Central memory CD8-positive, alpha-beta T cell (primary cell): ENCODE measurements at places on chromosomes 11 and 22.

DNA sequence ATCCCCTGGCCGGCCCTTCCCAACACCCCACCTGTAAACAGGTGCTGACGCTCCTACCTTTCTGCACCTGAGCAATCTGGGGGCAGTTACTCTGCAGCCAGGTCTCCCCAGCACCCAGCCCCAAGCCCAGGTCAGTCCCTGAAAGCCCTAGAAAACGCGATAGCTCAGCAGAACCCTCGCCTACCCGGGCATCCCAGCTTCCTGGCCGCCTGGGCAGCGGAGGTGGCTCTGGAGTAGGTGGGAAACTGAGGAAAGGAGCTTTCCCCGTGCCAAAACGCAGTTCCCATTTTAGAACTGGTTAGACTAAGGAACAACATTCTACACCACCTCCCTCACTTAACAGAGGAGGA, 445 bp downstream of the SYTL2 start:
- peaks cover 8% of the 10 kb centered on the region for H3K36me3 ChIP-seq
- H3K4me1 ChIP-seq = peaks cover 55% of the 10 kb centered on the region
- peak overlapping the region; percentile 95 for H3K27ac ChIP-seq
- H3K27me3 ChIP-seq = no peaks in the 10 kb centered on the region
- peak overlapping the region; percentile 90 for H3K4me3 ChIP-seq

DNA sequence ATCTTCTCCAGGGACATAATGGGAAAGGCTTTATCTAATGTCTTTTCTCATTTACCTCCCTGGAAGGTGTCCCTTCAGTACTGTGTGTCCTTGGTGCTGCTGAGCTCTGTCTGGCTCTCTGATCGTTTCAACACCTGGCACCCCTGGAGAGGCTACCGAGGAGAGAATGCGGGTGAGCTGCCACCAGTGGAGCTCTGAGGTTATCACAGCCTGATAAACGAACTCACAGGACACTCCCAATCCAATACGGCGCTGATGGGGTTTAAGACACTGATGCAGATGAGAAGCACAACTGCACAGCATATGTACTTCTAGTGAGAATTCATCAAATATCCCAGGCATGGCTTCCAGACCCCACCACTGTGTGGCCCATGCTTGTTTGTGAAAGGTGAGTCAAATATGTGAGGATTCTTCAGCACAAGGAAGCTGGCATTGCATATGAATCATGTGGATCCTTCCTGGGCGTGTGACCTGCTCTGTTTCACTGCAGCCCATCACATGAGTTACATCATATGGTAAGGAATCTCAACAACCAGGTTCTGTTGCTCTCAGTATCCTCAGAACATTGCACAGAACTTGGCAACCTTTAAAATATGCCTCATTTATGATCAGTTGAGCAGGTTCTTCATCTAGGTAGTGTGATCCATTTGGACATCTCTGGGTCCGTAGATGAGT, 34.8 kb upstream of the VWA5A start:
- peaks cover 47% of the 10 kb centered on the region for H3K27me3 ChIP-seq
- H3K4me3 ChIP-seq = no peak overlapping the region
- no peaks in the 10 kb centered on the region for H3K4me1 ChIP-seq
- no peaks in the 10 kb centered on the region for H3K36me3 ChIP-seq
- H3K27ac ChIP-seq = no peak overlapping the region

DNA sequence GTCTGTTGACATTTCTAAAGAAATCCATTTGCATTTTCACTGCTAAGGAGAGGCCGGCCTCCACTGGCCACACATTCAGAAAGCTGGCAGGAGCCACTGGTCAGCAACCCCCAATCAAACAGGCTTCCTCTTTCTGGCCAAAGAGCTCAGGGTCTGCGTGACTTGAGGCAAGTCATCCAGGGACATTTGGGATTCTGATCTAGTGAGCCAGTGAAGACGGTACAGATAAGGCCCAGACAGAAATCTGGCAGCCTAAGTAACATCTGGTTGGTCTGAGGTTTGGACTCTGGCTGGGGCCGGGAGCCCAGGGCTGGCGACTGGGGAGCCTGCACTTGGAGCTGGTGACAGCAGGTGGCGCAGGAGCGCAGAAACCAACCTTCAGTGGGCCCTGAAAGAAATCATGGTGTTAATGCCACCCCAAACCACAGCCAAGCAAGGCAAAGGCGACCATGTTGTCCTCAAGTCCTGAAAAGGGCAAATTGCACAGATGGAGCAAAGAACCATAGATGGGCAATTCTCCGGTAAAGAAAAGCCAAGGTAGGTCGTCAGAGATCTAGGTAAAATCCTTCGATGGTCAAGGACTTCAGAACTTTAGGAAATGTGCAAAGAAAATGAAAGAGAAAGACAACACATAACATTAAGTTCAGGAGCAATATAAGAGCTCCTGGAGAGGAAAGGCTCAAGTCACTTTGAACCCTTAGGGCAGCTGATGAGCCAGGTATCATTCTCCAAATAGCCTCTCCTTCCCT, 99.4 kb upstream of the BLID start:
- H3K36me3 ChIP-seq = no peaks in the 10 kb centered on the region
- H3K27me3 ChIP-seq = peaks cover 25% of the 10 kb centered on the region
- H3K4me3 ChIP-seq = no peak overlapping the region
- no peak overlapping the region for H3K27ac ChIP-seq

DNA sequence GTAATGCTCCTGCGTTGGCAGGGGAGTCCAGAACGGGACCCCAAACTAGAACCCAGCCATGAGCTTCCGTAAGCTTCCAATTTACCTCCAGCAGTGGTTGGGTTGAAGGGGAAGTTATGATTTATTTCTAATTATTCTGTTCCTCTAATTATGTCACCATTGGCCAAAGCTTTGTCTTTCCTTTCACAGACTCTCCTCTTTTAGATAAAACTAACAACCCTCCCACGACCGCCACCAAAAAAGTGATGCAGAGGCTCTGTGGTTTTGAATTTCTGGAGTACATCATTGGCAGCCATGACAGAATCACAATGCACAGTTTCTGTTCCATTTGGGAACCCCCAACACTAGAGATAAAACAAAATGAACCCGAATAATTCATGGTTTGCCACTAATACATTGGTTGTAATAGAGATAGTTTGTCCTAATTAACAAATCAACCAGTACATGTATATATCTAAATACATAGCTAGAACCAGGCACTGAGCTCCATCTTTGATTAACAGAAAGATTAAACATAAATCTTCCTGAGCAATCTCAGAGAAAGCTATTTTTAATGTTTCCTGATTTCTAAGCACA, 64.3 kb downstream of the ETS1 start:
- H3K4me1 ChIP-seq = peaks cover 53% of the 10 kb centered on the region
- peak overlapping the region; percentile 98 for H3K4me3 ChIP-seq
- no peak for DNase-seq
- H3K36me3 ChIP-seq = peaks cover 60% of the 10 kb centered on the region

- H3K4me1 ChIP-seq = no peaks in the 10 kb centered on the region
- H3K27me3 ChIP-seq = no peaks in the 10 kb centered on the region
- no peaks in the 10 kb centered on the region for H3K36me3 ChIP-seq
- no peak overlapping the region for H3K4me3 ChIP-seq
- no peak overlapping the region for H3K27ac ChIP-seq
Observed at GRCh38 chr22:30183271-30183670, 63.3 kb downstream of the LIF start.

DNA sequence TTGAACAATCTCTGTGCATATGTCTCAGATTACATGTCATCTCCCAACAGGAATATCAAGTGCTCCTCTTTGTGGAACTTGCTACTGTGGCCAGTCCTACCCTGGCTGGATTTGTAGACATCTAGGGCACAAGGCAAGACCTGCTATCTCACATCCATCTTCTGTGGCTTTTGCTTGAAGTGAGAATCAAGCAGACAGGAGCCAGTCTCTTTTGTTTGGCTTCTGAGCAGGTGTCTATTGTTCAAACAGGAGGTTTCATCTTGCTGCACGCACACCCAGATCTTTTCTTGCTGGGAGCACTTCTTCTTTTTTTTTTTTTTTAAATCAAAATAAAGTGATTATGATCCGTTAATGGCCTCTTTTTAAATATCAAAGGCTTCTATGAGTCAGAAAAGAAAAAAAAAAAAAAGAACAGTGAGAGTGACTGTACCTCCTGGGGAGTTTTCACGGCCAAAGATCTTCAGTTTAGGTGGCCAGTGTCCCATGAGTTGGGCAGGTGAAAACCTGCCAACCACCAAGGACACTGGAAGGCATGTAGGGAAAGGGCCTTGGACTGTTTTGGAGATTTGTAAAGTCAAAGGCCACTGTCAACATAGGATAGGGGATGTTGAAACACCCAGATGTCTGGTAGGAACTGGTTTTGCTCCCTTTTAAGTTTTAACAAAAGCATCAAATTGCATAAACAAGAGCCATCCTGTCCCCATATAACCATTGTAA, 78.1 kb downstream of the CD44 start:
- H3K4me3 ChIP-seq = peak overlapping the region; percentile 6
- peaks cover 46% of the 10 kb centered on the region for H3K4me1 ChIP-seq
- H3K36me3 ChIP-seq = peaks cover 87% of the 10 kb centered on the region
- no peaks in the 10 kb centered on the region for H3K27me3 ChIP-seq

GRCh38 chr22:29737251-29738117, 17.7 kb downstream of the CABP7 start:
- no peak overlapping the region for H3K4me3 ChIP-seq
- no peaks in the 10 kb centered on the region for H3K27me3 ChIP-seq
- peaks cover 9% of the 10 kb centered on the region for H3K36me3 ChIP-seq
- DNase-seq = no peak

- H3K27me3 ChIP-seq = peaks cover 25% of the 10 kb centered on the region
- peaks cover 7% of the 10 kb centered on the region for H3K36me3 ChIP-seq
- peaks cover 40% of the 10 kb centered on the region for H3K4me1 ChIP-seq
- peak overlapping the region; percentile 65 for H3K4me3 ChIP-seq
- DNase-seq = no peak
Observed at GRCh38 chr22:42284202-42284591, 13.7 kb upstream of the TCF20 start.

DNA sequence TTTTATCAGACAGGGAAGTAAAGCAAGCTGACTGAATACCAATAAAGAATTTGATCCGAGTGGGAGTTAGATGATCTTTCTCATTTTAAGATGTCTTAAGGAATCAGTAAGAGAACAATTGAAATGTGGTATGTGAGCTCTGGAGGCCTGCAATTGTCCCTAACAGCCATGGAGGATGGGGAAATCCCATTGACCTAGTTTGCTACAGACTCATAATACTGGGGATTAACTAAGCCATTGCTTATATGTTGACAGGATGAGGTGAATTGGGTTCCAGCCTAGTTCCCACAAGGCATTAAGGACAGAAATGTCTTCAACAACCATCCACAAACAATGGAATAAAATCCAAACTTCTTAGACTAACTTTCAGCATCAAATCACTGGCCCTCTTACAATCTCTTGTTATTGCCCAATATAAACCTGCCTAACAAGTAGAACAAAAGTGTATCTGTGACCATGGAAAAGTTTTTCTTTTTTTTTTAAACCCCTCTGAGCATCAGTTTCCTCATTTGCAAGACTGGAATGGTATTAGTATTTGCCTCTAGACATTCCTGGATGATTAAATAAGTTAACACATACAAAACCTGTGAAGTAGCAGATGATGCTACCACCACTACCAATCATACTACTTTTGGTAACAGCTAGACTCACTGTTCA, 773.2 kb downstream of the DLG2 start:
- no peaks in the 10 kb centered on the region for H3K4me1 ChIP-seq
- H3K27ac ChIP-seq = no peak overlapping the region
- no peaks in the 10 kb centered on the region for H3K36me3 ChIP-seq
- DNase-seq = no peak

DNA sequence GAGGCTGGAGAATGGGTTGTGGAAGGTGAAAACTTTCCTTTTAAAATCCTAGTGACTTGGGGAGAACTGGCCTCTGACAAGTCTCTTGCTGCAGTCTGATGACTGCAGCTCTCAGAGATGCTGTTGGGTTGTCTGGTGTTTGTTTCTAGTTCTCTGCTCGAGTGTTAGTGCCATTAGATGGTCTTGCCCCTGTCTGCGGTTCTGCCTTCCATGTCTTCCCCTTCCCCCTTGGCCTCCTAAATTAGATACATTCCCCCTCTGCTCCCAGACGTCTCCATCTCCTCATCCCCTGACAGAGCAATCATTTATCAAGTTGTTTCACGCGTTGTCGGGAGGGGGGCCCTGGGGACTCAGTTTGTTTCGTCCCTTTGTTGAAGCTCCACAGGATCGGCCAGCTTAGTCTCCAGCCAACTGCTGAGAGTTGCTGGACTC, 67.7 kb downstream of the CECR2 start:
- H3K4me3 ChIP-seq = no peak overlapping the region
- no peaks in the 10 kb centered on the region for H3K36me3 ChIP-seq
- peaks cover 39% of the 10 kb centered on the region for H3K27me3 ChIP-seq
- DNase-seq = no peak
- no peaks in the 10 kb centered on the region for H3K4me1 ChIP-seq

GRCh38 chr11:65767406-65767805, 13.4 kb downstream of the AP5B1 start:
- no peaks in the 10 kb centered on the region for H3K27me3 ChIP-seq
- DNase-seq = no peak
- H3K27ac ChIP-seq = no peak overlapping the region
- H3K4me3 ChIP-seq = no peak overlapping the region
- peaks cover 6% of the 10 kb centered on the region for H3K4me1 ChIP-seq
- peaks cover 1% of the 10 kb centered on the region for H3K36me3 ChIP-seq
